ENCODE measurements at places on chromosomes 16 and 17. TPM values are rescaled to one million over a fixed set of nuclear protein-coding genes. Genes with fewer than 3 reads are reported as not detected.

GNG13 gene
- total RNA-seq = not detected

ABI3 gene
- 32.8 TPM for total RNA-seq

GRCh38 chr16:89945654-89946053, 2.9 kb upstream of the DEF8 start:
- H3K4me3 ChIP-seq = no peak overlapping the region
- no peaks in the 10 kb centered on the region for H3K36me3 ChIP-seq
- no peak for DNase-seq
- peaks cover 46% of the 10 kb centered on the region for H3K27me3 ChIP-seq

GRCh38 chr16:1097800-1098199, 1.8 kb upstream of the C1QTNF8 start:
- no peak for DNase-seq
- H3K4me3 ChIP-seq = no peak overlapping the region
- no peaks in the 10 kb centered on the region for H3K36me3 ChIP-seq

GRCh38 chr17:81542431-81543338, 9.5 kb downstream of the FAAP100 start:
- H3K27ac ChIP-seq = no peak overlapping the region
- DNase-seq = no peak

DNA sequence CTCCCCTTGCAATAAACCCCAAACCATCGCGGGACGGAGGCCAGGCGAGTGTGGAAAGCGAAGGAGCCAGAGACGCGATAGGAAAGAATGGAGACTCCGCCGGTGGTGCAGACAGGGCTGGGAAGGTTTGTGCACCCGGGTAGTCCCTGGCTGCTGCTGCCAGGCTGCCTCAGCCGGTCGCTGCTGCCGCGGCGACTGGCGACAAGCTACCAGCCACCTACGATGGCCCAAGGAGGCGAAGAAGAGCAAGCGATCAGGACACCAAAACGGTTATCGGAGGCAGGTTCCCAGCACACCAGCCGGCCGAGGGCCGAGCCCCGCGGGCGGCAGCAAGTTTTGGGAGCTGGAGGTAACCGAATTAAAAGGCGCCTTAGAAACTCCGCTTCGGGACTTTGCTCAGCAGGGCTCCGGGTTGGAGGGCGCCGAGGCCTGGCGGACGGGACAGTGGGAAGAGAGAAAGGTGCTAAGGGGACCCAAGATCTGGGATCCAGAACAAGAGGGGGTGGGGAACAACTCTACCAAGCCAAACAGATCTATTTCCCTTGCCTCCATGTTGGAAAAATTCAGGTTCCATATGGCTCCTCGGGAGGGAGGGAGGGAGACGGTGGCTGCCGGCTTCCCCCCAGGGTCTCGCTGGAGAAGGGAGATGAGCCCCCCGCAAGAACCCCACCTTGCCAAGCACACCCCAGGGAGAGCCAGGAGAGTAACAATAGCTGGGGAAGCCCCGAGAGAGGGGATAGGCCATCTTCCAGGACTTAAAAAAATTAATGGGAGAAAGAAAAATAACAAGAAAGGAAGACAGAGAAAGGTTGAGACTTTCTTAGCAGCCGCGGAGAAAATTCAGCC, 9.7 kb upstream of the HOXB2 start:
- H3K4me1 ChIP-seq = peaks cover 23% of the 10 kb centered on the region
- peaks cover 26% of the 10 kb centered on the region for H3K27me3 ChIP-seq

- no peaks in the 10 kb centered on the region for H3K36me3 ChIP-seq
- H3K27me3 ChIP-seq = no peaks in the 10 kb centered on the region
- H3K4me3 ChIP-seq = no peak overlapping the region
- H3K27ac ChIP-seq = no peak overlapping the region
- DNase-seq = no peak
These were observed 206.4 kb downstream of the ENGASE start for GRCh38 chr17:79280866-79281572.

Measured in activated T-helper 1 cell treated with anti-CD3 and anti-CD28 coated beads, Interleukin-12 subunit alpha, Interleukin-12 subunit beta, Interleukin-2, Interleukin-4 antibody, amounts not matched to agents 30 ng/mL and 10 ng/mL and 1 ng/mL, durations not matched to agents 14 hours and 24 hours and 36 hours (primary cell).